H9 (cell line): ENCODE measurements at places on chromosomes 13 and 19. TPM values are rescaled to one million over a fixed set of nuclear protein-coding genes. Genes with fewer than 3 reads are reported as not detected.

DNA sequence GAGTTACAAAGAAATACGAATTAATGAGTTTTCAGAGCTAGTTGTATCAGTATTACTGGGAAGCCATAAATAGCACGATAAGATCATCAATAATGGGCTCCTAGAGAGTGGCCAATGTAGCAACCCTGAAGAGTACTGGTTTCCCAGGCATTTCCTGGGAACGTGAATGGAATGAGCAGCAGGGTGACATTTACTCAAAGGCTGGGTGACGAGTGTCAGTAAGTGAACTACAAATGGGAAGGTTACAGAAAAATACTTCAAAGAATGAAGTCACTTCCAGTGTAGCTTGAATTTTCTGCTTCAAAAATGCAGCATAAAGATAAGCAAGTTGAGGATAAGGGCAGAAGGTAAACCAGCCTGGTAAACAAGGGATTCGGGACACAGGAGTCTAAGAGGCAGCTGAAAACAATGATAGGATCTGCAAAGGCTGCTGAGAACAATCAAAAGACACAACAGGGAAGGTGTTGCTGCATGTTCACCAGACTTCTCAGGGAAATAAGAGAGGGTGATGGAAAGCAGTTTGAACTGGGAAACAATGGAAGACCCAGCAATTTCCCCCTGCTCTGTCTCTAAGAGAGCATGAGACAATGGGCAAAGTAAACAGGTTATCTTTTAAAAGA lies 48.6 kb upstream of the POSTN start:
- no peak overlapping the region for H3K4me3 ChIP-seq
- no peak for DNase-seq
- H3K36me3 ChIP-seq = peaks cover 16% of the 10 kb centered on the region

- H3K27me3 ChIP-seq = no peaks in the 10 kb centered on the region
- H3K27ac ChIP-seq = no peak overlapping the region
- no peak for DNase-seq
- no peak overlapping the region for H3K4me3 ChIP-seq
- no peaks in the 10 kb centered on the region for H3K36me3 ChIP-seq
- H3K4me1 ChIP-seq = 0 out of 2 replicates have a peak, but pooled peaks cover under 1% of the 10 kb centered on the region
Measured at GRCh38 chr13:23516190-23516589, 54.0 kb upstream of the TNFRSF19 start.

DNA sequence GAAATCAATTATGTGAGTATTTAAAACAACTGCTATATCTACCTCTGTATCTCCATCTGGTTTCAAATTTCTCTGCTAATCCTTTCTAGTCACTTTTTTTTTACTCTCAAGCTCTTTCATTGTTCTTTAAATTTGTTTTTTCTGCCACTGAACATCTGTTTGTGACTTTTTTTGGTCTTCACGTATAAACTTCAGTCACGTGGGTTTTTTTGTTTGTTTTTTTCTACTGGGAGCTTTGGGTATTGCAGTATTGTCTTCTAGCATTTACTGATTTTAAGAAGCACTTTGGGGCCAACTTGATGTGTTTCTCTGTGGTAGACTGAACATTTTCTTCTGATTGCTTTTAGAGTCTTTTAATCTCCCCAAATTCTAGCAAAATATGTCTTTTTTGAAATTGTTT lies 262.6 kb upstream of the RXFP2 start:
- no peak overlapping the region for H3K4me3 ChIP-seq
- DNase-seq = no peak
- no peaks in the 10 kb centered on the region for H3K4me1 ChIP-seq
- no peak overlapping the region for H3K27ac ChIP-seq
- H3K27me3 ChIP-seq = no peaks in the 10 kb centered on the region

GRCh38 chr19:30431591-30431990 lies 59.4 kb downstream of the ZNF536 start:
- no peak overlapping the region for H3K4me3 ChIP-seq
- no peak for DNase-seq
- H3K4me1 ChIP-seq = no peaks in the 10 kb centered on the region
- no peak overlapping the region for H3K27ac ChIP-seq
- no peaks in the 10 kb centered on the region for H3K36me3 ChIP-seq
- no peaks in the 10 kb centered on the region for H3K27me3 ChIP-seq

- H3K27ac ChIP-seq = no peak overlapping the region
- peaks cover 4% of the 10 kb centered on the region; the same call in 1 of the 2 replicates for H3K36me3 ChIP-seq
- peak; percentile 92 for DNase-seq
- peak overlapping the region; percentile 12; the same call in 2 of the 3 replicates for H3K4me3 ChIP-seq
- peaks cover 8% of the 10 kb centered on the region for H3K4me1 ChIP-seq
Measured at GRCh38 chr19:41887711-41888382, 4.9 kb downstream of the ARHGEF1 start.

- no peak overlapping the region for H3K27ac ChIP-seq
- no peaks in the 10 kb centered on the region for H3K36me3 ChIP-seq
- no peak overlapping the region for H3K4me3 ChIP-seq
- 0 out of 2 replicates have a peak, but pooled peaks cover 4% of the 10 kb centered on the region for H3K4me1 ChIP-seq
- no peaks in the 10 kb centered on the region for H3K27me3 ChIP-seq
- no peak for DNase-seq
Measured at GRCh38 chr13:101408154-101408553, 8.2 kb downstream of the NALCN start.

The GPR12 gene
- not detected in 2 replicates for total RNA-seq

DNA sequence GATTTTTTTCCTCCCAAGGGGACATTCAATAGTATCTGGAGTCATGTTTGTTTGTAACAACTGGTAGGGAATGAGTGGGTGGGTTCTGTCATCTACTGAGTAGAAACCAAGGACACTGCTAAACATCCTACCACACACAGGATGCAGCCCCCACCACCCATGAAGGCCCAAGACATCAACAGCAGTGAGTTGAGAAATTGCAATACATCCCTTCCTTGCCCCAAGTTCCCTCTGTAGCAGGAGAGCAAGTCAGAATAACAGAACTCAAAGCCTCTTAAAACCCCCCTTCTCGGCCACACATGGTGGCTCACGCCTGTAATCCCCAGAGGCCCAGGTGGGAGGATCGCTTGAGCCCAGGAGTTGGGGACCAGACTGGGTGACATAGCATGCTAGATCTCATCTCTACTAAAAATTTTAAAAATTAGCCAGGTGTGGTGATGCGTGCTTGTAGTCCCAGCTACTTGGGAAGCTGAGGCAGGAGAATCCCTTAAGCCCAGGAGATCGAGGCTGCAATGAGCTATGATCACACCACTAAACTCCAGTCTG lies 2.4 kb upstream of the CYP2F1 start:
- H3K36me3 ChIP-seq = peaks cover 10% of the 10 kb centered on the region
- no peak overlapping the region for H3K27ac ChIP-seq
- no peaks in the 10 kb centered on the region for H3K27me3 ChIP-seq
- no peaks in the 10 kb centered on the region for H3K4me1 ChIP-seq
- no peak for DNase-seq

GRCh38 chr13:103625194-103625593 lies 559.0 kb upstream of the SLC10A2 start:
- H3K27me3 ChIP-seq = no peaks in the 10 kb centered on the region
- no peak overlapping the region for H3K27ac ChIP-seq
- H3K36me3 ChIP-seq = no peaks in the 10 kb centered on the region
- no peak overlapping the region for H3K4me3 ChIP-seq
- H3K4me1 ChIP-seq = no peaks in the 10 kb centered on the region

- DNase-seq = peak; percentile 54
- no peak overlapping the region for H3K27ac ChIP-seq
- no peaks in the 10 kb centered on the region for H3K36me3 ChIP-seq
- H3K4me1 ChIP-seq = no peaks in the 10 kb centered on the region
- no peak overlapping the region for H3K4me3 ChIP-seq
Measured at GRCh38 chr13:74346960-74347359, 212.8 kb upstream of the KLF12 start.

The FRY gene
- total RNA-seq = 4.8 and 5.2 TPM in 2 replicates

DNA sequence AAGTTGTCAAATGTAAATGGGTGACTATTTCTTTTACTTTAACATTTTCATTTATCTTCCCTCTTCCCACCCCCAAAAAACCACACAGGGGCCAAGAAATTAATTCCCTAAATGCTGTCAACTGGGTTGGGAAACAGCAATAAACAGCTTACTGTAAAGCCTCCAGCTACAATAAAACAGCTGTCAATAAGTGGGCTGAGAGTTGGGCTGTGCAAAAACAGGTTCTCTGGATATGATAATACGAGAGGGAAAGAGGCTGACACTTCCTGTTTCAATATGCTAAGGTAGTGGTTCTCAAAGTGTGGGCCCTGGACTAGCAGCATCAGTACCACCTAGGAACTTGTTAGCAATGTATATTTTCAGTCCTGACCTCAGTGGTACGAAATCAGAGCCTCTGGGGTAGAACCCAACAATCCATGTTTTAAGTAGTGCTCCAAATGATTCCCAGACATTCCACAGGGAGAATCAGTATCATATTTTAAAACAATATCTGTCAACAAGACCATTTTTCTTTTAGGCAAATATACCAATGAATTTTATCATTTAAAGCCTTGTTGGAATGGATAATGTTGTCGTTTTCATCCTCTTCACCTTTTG lies 8.4 kb downstream of the PCDH9 start:
- DNase-seq = no peak
- H3K4me3 ChIP-seq = no peak overlapping the region
- no peaks in the 10 kb centered on the region for H3K4me1 ChIP-seq
- no peak overlapping the region for H3K27ac ChIP-seq

- H3K4me1 ChIP-seq = no peaks in the 10 kb centered on the region; the same call in 1 of the 2 replicates
- no peak for DNase-seq
- no peaks in the 10 kb centered on the region for H3K27me3 ChIP-seq
- H3K27ac ChIP-seq = no peak overlapping the region
- H3K36me3 ChIP-seq = peaks cover 3% of the 10 kb centered on the region; the same call in 2 of the 3 replicates
Measured at GRCh38 chr19:4357095-4357797, 13.9 kb downstream of the MPND start.

The CACNG7 gene
- 22.1 and 22.7 TPM in 2 replicates for total RNA-seq

- H3K27ac ChIP-seq = no peak overlapping the region
- H3K4me1 ChIP-seq = no peaks in the 10 kb centered on the region
- no peaks in the 10 kb centered on the region for H3K27me3 ChIP-seq
- no peak overlapping the region for H3K4me3 ChIP-seq
Measured at GRCh38 chr13:58266271-58266670, 634.7 kb downstream of the PCDH17 start.

GRCh38 chr19:41882568-41883462 lies at the start of gene ARHGEF1:
Gene ARHGEF1 (plus strand): TSS chr19:41883184. CDS start chr19:41888083, 4,899 bp downstream.
- peak within 1 kb of the TSS; percentile 84 for H3K4me3 ChIP-seq
- no peak for DNase-seq
- H3K36me3 ChIP-seq = no peaks in the 10 kb centered on the region
- H3K27me3 ChIP-seq = no peaks in the 10 kb centered on the region; the same call in 1 of the 2 replicates
- no peak within 1 kb of the TSS for H3K27ac ChIP-seq

DNA sequence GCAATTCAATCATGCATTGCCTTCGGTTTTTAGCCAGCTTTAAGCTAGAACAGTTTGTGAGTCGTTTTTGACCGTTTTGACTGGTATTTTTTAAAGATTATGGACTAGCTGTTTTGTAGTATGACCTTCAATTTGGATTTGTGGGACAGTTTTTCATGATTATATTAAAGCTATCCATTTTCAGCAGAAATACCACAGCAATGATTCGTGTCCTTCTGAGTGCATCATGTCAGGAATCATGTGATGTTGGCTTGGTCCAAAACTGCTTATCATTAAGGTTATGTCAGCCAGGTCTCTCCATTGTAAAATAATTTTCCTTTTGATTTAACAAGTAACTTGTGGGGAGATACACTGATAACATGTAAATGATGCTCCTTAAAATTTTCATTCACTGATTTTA lies 229.0 kb downstream of the POSTN start:
- H3K4me1 ChIP-seq = no peaks in the 10 kb centered on the region
- no peak overlapping the region for H3K27ac ChIP-seq
- H3K4me3 ChIP-seq = no peak overlapping the region
- H3K27me3 ChIP-seq = no peaks in the 10 kb centered on the region

The LATS2 gene
- 16.8 and 20.0 TPM in 2 replicates for total RNA-seq

The FUT3 gene
- total RNA-seq = not detected in 2 replicates

- peak overlapping the region; percentile 72 for H3K4me3 ChIP-seq
- H3K36me3 ChIP-seq = no peaks in the 10 kb centered on the region
- H3K27ac ChIP-seq = no peak overlapping the region
- H3K4me1 ChIP-seq = no peaks in the 10 kb centered on the region; the same call in 1 of the 2 replicates
- H3K27me3 ChIP-seq = peaks cover 2% of the 10 kb centered on the region; the same call in 1 of the 2 replicates
Measured at GRCh38 chr13:33349986-33350826, 64.7 kb upstream of the STARD13 start.

- H3K36me3 ChIP-seq = peaks cover 2% of the 10 kb centered on the region; the same call in 2 of the 3 replicates
- no peaks in the 10 kb centered on the region for H3K27me3 ChIP-seq
- no peak for DNase-seq
- H3K4me1 ChIP-seq = no peaks in the 10 kb centered on the region
- no peak overlapping the region for H3K4me3 ChIP-seq
Measured at GRCh38 chr13:113041293-113041690, 64.3 kb upstream of the F7 start.

DNA sequence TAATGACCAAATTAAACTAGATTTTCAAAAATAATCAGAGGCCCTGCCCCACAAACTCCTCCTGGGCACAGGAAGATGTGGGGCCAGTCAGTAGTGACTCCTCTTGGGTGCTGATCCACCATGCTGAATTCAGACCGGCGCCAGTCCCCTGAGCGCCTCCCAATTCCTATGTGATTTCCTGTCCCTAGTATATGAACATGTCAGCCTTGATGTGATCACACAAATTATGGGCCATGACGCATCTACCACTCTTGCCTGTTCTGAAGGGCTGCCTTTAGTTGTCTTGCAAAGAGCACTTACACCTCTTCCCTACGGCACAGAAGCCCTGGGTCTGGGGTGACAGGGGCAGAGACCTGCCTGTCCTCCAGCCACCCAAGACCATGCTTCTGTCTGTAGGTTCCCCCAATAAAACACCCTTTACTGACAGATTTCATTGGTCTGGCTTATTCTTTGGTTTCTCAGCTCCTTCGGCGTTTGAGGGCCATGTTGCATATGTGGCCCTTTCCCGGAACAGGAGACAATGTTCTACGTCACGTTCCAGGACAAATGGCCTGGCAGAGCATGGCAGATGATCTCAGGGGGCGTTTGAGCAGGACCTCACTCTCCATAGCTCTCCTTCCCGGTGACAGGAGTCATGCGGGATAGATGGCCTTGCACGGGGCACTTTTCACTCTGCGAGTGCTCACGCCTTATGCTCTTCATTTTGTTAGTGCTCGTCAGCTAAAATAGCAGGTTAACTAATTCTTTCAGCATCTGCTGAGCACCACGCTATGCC lies 5.6 kb upstream of the ATP11A start:
- H3K36me3 ChIP-seq = no peaks in the 10 kb centered on the region
- DNase-seq = peak; percentile 11
- no peaks in the 10 kb centered on the region; the same call in 1 of the 2 replicates for H3K4me1 ChIP-seq
- no peak overlapping the region for H3K27ac ChIP-seq
- no peaks in the 10 kb centered on the region for H3K27me3 ChIP-seq

DNA sequence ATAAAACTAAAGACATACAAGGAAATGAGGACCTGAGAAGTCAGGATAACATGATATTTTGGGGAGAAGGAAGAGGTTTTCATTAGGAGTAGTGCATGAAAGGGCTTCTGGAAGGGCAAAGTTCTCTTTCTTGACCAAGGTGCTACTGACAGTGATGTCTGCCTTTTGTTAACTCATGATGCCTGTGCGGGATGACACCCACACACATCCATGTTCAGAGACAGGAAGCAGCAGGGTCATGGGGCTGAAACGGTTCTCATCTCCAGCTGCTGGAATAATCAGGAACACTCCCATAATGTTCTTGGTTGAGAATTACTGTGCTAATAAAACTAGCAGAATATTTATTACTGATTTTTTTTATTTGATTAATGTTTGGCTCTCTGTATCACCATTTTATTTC lies 29.1 kb downstream of the KCNC3 start:
- DNase-seq = no peak
- H3K4me3 ChIP-seq = no peak overlapping the region
- peaks cover 18% of the 10 kb centered on the region; the same call in 2 of the 3 replicates for H3K36me3 ChIP-seq
- H3K4me1 ChIP-seq = no peaks in the 10 kb centered on the region
- H3K27me3 ChIP-seq = no peaks in the 10 kb centered on the region
